RCC 7860 (cell line): ENCODE measurements at places on chromosomes 3 and 15.

- no peak for DNase-seq
Measured at GRCh38 chr3:83567935-83568334, 1390.9 kb upstream of the CADM2 start.

DNA sequence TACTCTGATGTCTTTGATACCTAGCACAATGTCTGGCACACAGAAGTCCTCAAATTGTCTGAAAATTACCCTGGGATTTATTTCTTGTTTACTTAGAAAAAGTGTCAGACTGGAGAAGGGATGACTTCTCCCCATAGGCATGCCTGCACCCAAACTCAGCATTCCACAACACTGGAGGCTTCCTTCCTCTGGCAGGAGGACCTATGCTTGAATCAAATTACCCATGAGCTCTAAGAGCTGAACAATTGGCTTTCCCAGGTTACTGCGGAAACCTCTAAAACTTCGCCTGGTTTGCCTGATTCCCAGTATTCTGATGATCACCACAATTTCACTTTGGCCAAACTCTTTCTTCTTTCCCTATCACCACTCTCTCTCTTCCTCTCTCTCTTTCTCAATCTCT lies 217.4 kb downstream of the DIPK2A start:
- no peak for DNase-seq

DNA sequence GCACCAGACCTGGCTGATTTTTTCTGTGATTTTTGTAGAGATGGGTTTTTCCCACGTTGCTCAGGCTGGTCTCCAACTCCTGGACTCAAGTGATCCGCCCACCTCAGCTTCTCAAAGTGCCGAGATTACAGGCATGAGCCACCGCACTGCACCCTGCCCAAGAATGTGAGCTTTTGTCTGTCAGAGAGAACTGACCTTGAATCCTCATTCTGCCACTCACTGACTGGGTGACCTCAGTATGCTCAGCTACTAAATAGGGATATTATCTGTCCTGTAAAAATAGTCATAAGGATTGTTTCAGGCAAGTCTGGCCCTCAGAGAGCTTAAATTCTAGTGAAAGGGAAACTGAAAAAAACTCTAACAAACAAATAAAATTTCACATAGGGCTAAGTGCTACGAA lies 2.1 kb upstream of the RFT1 start:
- DNase-seq: no peak

GRCh38 chr3:196942915-196943277 lies 568 bp upstream of the NCBP2 start:
- peak; percentile 19 for DNase-seq

DNA sequence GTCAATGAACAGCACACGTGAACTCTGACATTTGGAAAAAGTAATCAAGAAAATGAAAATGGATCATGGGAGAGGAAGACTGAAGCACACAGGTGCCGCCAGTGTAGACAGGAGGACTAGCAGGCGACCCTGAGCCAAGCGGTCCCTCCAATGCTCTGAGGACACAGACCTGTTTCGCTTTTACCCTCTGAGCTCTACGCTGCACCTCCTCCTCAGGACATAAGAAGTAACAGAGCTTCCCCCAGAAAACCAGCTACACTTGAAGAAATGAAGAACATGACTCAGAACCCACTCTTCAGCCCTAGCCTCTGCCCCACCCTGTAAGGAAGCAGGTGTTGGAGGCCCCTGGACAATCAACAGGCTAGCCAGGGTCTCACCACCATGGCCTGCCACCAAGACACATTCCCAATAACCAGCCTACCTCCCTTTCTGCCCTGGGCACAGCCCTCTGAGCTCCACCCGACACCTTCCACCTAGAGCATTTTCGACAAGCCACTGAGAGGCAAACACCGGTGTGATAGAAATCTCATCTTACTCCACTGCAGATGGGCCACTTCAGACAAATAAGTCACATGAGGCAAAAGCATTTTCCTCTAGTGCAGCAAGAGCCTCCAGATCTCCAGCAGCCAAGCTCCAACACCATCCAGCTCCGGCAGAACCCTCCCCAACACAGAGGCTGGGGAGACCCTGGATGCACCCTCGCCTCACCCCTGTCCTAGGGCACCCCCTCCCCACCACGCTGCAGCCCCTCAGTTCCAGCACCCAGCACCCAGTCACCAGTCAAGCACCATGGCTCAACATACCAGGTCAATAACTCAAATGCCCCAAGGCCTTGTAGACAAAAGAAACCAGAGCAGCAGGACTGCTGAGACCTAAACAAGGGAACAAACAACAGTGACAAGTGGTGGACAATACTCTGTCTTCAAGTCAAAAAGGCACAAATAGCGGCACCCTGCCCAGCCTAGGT lies 11.4 kb downstream of the FAM174B start:
- no peak for DNase-seq

DNA sequence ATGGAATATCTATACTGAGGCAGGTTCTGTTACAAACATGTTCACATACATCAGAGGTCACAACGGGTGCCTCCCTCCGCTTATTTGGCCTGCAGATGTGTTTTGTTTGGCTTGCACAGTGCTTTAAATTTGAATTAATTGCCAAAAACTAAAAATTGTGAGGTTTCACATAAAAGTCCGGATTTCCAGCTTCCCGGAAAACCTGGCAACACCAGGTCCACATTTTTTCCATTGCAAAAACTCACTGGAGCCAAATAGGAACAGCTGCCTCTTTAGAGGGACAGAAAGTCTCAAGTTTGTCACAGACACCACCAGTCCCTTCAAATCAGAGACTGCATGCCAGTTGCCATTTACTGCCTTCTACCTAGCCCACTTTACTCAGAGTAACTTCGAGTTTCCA lies 205.9 kb upstream of the MDFIC2 start:
- DNase-seq: no peak

- DNase-seq: no peak
Measured at GRCh38 chr3:179861292-179861691, 175.4 kb downstream of the PEX5L start.

DNA sequence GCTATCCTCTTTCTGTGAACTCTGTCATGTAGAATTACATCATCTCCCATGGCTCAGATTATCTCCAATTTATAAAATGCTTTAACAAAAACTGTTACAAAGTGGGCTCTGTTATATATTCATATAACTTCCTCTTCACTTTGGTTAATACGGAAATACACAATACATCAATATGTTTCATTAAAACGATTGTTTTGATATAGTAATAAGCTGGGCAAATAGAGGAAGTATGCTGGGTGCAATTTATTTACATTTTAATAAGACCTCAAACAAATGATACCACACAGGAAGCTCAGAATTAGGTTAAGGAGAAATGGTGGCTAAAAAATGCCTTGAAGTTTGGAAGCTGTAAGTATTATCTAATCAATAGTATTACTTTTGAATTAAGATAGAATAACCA lies 331.0 kb downstream of the ZBTB20 start:
- no peak for DNase-seq
